Renal cortical epithelial cell (primary cell): ENCODE measurements at places on chromosomes 6 and 20.
A peak's percentile ranks its signal among the peaks of the same experiment; 100 is the strongest.

DNA sequence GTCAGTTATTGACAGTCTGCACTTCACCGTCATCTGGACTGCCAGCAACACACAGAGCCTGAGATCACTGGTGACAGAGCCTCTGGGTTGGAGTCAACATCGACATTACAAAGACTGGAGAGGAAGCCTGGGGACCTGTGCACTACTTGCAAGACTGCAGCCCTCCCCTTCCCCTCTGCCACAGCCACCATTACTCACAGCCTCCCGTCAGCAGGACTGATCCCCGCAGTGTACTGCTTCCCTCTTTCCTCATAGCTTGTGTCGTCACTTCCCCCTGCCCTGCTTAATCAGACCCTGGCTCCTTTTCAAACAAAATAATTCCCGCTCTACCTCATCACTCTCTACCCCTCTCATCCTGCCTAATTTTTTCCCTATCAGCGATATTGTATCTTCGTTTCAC is 235.5 kb upstream of the KCNQ5 start:
- DNase-seq: no peak

DNA sequence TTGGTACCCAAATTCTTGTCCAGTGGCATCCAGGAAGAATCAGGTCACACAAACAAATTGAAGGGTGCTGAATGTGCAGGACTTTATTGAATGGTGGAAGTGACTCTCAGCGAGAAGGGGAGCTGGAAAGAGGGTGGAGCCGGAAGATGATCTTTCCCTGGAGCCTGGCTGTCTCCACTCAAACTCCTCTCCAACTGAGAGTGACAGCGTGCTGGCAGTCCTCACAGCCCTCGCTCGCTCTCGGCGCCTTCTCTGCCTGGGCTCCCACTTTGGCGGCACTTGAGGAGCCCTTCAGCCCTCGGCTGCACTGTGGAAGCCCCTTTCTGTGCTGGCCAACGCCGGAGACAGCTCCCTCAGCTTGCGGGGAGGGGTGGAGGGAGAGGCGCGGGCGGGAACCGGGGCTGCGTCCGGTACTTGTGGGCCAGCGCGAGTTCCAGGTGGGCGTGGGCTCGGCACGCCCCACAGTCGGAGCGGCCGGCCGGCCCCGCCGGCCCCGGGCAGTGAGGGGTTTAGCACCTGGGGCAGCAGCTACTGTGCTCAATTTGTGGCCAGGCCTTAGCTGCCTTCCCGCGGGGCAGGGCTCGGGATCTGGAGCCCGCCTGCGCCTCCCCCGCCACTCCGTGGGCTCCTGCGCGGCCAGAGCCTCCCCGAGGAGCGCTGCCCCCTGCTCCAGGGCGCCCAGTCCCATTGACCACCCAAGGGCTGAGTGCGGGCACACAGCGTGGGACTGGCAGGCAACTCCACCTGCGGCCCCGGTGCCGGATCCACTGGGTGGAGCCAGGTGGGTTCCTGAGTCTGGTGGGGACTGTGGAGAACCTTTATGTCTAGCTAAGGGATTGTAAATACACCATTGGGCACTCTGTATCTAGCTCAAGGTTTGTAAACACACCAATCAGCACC is 26.7 kb upstream of the MBOAT1 start:
- DNase-seq: no peak

GRCh38 chr20:40019510-40019909 is 669.5 kb downstream of the MAFB start:
- DNase-seq: no peak

DNA sequence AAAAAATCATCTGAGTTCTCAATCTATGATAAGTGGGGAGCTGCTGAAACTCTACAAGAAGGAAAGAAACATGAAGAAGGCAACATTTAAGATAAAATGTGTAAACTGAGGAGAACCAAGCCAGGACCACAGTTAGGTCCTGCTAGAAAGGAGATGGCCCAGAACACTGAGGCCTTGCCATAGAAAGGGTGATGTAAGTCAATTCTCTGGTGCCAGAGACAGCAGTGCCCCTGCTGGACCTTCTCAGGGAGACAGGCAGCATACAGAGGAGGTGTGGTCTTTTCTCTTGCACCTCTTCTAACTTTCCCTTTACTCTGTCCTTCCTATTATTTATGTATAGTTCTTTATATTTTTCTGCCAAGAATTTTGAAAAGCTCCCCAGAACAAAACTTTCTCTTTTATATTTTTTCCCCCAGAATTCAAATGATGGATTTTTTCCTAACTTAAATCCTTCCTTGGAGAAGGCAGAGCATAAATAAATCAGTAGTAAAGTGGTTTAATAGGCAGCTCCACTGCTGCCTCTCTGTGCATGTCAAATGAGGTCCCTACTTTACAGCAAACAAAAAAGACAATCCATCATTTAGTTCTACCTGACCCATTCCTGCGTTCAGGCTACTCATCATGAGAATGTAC is 9.0 kb downstream of the UQCC2 start:
- DNase-seq: peak; percentile 64

DNA sequence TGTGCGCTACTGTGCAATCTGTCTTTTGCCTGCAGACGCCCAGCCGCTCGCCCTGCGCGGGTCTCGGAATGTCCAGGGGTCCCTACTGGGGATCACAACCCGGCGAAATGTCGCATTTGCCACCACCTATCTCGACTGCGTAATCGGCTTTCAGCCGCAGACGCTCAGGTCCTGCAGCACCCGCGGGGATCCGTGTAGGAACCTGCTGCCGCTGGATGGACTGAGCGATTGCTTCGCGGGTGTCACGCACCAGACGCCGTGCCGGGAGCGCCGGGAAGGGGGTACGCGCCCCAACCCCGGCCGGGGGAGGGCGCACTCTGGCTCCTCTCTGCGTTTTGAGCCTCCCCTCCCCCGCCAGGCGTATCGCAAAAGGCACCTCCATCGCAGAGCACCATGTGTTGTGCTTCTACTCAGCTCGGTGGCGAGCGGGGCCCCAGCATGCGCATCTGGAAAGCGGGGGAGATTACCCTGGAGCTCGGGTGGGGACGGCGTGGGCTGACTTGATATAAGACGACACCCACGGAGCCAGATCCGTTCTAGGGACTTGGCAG is 747 bp upstream of the PTPRA start:
- no peak for DNase-seq

DNA sequence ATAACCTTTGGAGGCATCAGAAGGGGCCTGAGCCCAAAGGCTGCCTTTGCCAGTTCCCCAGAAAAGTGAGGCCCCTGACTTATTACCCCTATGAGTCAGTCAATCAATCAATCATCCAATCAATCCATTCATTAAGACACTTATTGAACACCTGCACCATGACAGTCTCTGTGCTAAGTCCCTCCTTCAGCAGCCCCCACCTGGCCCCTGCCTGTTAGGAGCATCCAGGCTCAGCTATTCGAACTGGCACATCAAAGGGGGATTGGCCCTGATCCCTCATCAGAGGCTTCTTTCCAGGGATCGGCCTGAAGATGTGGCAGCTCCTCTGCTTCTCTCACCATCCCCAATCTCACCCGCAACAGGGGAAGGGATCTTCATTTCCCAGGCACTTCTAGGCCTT is 27.7 kb upstream of the VEGFA start:
- no peak for DNase-seq

- DNase-seq: no peak
These were observed 296.8 kb downstream of the TENT5A start for GRCh38 chr6:81455641-81456040.

DNA sequence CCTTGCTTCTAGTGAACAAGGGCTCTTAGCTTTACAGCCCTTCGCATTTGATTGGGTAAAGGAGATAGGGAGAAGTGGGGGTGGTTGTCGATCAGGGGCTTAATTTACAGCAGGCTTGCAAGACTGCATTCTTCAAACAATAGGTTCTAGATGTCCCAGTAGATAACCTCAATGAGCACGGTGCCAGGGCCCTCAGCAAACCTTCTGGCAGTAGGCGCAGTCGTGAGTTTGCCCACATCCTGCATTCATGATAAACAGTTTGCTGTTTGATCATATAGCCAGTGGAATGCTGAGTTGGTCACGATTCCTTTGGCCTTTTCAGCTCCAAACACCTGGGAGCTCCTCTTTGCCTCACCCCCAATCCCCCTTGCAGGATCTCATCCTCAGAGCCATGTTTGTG is 27.5 kb downstream of the SUN5 start:
- DNase-seq: no peak

- DNase-seq: no peak
These were observed 22.2 kb upstream of the ATXN1 start for GRCh38 chr6:16783509-16783908.

DNA sequence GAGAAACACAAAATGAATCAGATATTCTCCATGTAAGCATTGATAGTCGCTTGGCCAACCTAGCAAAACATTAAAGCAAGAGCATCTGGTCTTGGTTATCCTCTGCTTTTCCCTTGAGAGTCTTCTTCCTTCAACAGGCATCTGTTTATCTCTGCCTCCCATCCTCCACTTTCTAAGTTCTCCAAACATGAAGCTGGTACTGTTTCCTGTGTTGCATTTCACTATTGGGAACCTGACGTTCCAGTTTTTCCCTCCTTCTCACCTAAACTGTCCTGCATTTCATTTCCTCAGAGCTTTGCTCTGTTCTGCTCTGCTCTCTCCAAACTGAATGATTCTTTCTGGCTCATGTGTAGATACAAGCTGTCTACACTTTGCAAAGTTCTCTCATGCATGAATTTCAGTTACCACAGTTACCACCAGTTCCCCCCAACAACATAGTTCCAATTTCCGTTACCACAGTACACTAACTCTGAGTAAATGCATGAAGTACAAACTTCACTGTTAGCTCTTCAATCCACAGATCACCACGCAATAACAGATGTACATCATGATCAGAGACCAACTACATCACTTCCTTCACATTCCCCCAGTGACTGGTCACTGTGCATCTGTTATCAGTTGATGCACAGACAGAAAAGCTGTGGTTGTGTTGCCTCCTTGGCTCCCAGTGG is 86.7 kb upstream of the F13A1 start:
- peak; percentile 13 for DNase-seq

GRCh38 chr6:62466607-62467006 is 180.6 kb upstream of the KHDRBS2 start:
- DNase-seq: no peak

GRCh38 chr20:9516234-9516871 is 2.0 kb downstream of the LAMP5 start:
- DNase-seq: no peak

DNA sequence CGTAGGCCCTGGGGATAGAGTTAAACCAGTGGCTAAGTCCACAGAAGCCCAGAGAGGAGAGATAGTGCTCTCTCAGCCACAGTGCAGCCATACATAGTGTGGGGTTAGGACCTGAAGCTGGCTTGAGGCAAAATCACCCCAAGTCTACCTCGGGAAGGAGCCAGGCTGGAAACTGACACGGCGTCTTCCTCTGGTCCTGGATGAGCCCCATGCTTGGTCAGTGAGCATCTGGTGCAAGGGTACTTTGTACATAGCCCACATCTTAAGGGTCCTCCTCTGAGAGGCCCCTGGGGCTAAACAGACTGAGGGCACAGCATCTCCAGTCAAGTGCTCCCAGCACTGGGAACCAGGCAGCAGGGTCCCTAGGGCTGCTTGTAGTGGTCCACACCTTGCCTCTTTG is 45.6 kb downstream of the CDH26 start:
- DNase-seq: no peak

DNA sequence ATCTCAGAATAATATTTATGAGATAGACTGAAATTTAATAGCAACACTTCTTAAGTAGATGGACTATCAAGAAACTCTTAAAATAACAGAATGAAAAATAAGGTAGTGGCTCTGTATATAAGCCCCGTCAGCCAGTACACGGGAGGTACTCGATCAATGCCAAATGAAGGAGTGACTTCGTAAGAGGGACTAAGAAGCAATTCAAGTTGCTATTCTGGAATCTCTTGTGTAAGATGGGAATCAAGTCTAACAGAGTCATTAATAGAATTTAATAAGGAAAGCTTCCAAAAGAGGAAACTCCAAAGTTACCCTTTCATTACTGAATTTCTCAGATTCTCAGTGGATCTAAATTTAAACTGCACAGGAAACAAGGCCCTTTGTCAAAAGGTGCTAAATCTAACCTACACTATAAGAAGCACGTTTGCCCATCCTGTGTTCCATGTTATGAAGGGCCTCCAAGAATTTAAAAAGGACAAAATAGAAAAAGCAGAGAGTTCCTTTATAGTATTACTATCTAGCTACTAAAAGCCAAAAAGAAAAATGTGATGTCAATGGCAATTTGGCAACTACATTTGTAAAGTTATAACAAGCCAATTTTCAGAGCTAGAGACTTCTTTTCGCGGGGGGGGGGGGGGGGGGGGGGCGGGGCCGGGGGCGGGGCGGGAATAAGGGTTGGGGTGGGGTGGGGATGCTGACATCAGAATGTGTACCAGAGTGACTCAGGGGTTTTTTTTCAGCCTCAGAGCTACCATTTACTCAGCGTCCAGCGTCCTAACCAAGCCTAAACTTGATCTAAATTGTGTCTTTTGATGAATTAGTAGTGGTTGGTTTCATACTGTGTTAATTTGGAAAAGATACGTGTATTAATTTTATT is 200.6 kb downstream of the GMPR start:
- DNase-seq: peak; percentile 14

GRCh38 chr6:1552296-1552761 is 57.4 kb upstream of the FOXC1 start:
- DNase-seq: peak; percentile 59

- no peak for DNase-seq
These were observed 13.9 kb downstream of the PTK7 start for GRCh38 chr6:43089874-43090558.

DNA sequence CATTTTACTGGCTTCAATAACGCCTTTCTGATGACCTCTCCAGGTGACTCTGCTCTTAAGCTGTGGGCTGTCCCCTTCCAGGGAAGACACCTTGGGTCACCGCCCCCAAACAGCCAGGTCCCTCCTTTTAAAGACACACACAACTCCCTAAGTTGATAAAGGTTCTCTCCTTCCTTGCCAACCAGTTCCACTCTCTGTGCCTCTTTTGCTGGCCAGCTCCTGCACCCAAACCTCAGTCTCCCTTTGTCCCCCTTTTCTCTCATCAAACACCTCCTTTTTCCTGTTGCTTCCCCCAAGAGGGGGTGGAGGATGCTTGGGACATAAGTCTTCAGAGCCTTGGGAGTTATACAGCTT is 1.0 kb downstream of the NCOA6 start:
- peak; percentile 80 for DNase-seq
